ENCODE measurements at places on chromosomes 5 and 9.

DNA sequence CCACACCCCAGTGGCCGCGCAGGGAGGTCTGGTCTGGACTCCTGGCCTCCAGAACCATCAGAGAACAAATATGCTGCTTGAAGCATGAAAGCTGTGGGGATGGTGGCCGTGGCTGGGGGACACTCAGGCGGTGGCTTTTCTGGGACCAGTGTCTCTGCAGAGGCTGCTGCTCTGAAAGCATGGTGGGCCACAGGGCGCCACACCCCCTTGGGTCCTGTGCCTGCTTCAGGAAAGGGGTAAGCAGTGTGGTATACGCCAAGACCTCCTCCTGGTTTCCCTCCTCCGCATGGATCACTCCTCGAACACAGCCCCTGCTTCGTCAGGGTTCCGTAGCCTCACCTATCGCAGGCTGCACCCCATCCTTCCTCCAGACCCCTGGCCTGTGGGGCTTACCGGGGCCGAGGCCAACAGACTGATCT, 19.7 kb upstream of the TERT start:
- no peak for DNase-seq

- no peak for DNase-seq
Observed at GRCh38 chr5:44943647-44944046, 134.9 kb downstream of the MRPS30 start.

- DNase-seq, result no peak
Observed at GRCh38 chr9:125681086-125681622, 25.9 kb downstream of the MAPKAP1 start.

DNA sequence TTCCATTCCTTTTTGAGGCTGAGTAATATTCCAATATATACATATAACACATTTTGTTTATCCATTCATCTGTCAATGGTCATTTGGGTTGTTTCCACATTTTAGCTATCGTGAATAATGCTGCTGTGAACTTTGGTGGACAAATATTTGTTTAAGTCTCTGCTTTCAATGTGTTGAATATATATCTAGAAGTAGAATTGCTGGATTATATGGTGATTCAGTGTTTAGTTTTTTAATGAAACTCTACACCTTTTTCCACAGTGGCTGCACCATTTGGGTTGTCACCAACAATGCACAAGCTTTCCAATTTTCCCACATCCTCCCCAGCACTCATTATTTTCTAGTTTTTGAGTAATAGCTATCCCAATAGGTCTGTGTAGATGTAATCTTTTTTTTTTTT, 69.5 kb downstream of the ACTBL2 start:
- DNase-seq, result no peak

GRCh38 chr5:171340491-171340890, 31.4 kb downstream of the TLX3 start:
- no peak for DNase-seq
